ENCODE measurements at places on chromosomes 4 and X. TPM values are rescaled to one million over a fixed set of nuclear protein-coding genes. Genes with fewer than 3 reads are reported as not detected.

The UGT2A3 gene
- total RNA-seq = not detected

The CLDN22 gene
- not detected for total RNA-seq

The PRSS12 gene
- total RNA-seq = 0.77 TPM

The CLTRN gene
- 0.95 TPM for total RNA-seq

The BST1 gene
- total RNA-seq = 12.6 TPM

DNA sequence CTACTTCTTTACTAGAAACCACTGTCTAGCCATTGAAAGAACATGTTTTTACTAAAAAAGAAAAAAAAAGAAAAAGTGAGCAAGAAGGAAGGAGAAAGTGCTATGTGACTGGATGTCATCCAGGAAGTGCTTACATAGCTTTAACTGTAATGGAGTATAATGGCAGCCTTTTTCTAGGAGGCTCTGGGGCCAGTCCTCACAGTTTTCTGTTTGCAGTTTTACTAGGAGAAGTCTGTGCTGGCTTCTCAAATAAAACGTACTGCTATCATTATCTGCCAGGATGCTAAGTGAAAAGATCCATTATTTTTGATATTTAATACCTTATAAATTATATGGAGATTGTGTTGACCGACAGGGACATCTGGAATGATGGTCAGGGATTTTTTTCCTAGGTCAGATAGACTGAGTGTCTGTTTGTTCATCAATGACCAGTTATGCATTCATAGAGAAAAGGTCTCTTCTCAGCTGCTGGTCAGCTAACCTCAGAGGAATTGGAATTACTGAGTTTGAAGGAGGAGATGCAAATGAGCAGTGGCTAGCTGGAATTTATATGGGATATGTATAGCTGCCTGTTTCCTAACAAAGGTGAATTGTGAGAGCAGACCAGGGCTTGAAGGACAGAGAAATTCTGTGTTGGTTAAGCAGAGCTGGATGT lies 21.7 kb downstream of the LPAR4 start:
- no peak for DNase-seq

- no peak for DNase-seq
Measured at GRCh38 chrX:24266996-24267395, 46.9 kb downstream of the SUPT20HL2 start.

- DNase-seq = no peak
Measured at GRCh38 chr4:101283434-101283833, 63.9 kb downstream of the PPP3CA start.

DNA sequence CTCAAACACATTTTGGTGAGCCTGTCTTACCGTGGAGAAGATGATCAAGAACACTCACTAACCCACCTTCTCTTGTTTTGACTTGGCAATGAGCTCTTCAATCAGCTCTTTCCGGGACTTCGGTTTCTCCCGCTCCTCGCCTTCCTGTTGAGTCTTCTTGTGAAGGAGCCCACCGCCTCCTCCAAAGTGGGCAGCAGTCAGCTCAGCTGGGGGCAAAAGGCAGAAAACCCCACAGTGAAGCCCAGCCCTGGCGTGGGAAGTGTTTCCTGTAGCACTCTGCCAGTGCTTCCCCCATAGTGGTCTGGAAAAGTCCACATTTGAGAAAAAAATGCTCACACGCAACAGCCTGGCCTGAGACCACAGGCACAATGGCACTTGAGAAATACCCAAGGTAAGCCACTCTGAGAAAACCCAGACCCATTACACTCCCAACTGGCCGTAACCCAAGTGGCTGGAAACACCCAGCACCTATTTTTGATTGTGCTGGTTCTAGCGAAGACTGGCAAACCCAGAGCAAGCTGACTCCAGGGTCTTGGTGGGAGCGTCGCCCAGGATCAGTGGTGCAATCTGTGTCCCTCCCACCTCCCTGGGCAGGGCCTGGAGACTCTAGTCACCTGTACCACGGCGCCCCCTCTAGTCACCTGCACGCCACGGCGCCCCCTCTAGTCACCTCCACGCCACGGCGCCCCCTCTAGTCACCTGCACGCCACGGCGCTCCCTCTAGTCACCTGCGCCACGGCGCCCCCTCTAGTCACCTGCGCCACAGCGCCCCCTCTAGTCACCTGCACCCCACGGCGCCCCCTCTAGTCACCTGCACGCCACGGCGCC lies 8.6 kb downstream of the NOP14 start:
- DNase-seq = no peak

- no peak for DNase-seq
Measured at GRCh38 chr4:138275216-138275615, 33.1 kb upstream of the SLC7A11 start.

- no peak for DNase-seq
Measured at GRCh38 chr4:61296144-61296543, 96.0 kb downstream of the ADGRL3 start.

GRCh38 chr4:188032583-188032982 lies 37.0 kb downstream of the ZFP42 start:
- DNase-seq = no peak

GRCh38 chr4:3135155-3136011 lies 60.9 kb downstream of the HTT start:
- no peak for DNase-seq

GRCh38 chrX:68183612-68184214 lies 249.6 kb downstream of the OPHN1 start:
- no peak for DNase-seq

DNA sequence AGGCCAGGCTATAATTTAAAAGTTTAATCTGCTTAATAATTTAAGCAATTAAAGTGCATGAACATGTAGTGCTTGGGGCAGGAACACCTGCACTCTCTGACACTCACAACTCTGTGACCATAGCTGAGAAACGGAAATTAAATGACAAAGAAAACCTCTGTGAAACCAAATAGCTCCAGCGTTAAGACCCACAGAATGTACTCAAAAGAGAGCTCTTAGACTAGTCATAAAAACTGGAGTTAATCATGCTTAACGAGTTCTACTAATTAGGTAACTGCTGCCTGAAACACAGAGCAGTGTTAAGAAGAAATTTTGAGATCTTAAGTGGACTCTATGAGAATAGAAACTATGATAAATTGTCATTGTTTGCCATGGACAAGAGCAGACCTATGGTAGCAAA lies 174.4 kb upstream of the SPIN4 start:
- no peak for DNase-seq
